Smooth muscle cell of trachea (primary cell): ENCODE measurements at places on chromosomes 3 and 15. TPM values are rescaled to one million over a fixed set of nuclear protein-coding genes. Genes with fewer than 3 reads are reported as not detected.

The IQCH gene
- 4.5 and 8.7 TPM in 2 replicates for total RNA-seq

The MRAS gene
- 20.1 and 52.4 TPM in 2 replicates for total RNA-seq

The SCG5 gene
- total RNA-seq = 15.3 and 21.5 TPM in 2 replicates

The POLG gene
- 81.9 and 95.9 TPM in 2 replicates for total RNA-seq

The RAMAC gene
- 28.8 and 35.6 TPM in 2 replicates for total RNA-seq

The MEX3B gene
- total RNA-seq = 3.2 and 6.6 TPM in 2 replicates

The GOLGA6L10 gene
- under 0.01 and 0.44 TPM in 2 replicates for total RNA-seq

The TTLL13 gene
- not detected in 2 replicates for total RNA-seq

The SH3GL3 gene
- 0.17 and 0.29 TPM in 2 replicates for total RNA-seq

The SLC2A2 gene
- total RNA-seq = not detected in 2 replicates

The GAP43 gene
- 0.33 and 1.7 TPM in 2 replicates for total RNA-seq

The GOLGA8T gene
- not detected in 2 replicates for total RNA-seq

The CD200R1L gene
- not detected in 2 replicates for total RNA-seq

The SNTN gene
- total RNA-seq = not detected in 2 replicates

The LRRIQ4 gene
- not detected in 2 replicates for total RNA-seq

The CASR gene
- not detected in 2 replicates for total RNA-seq

The COL6A5 gene
- not detected in 2 replicates for total RNA-seq

The MAP3K13 gene
- total RNA-seq = 10.9 and 20.4 TPM in 2 replicates

The FBXO40 gene
- under 0.01 TPM in 1 of 2 replicates, not detected in the other for total RNA-seq

The TM4SF1 gene
- 140 and 347 TPM in 2 replicates for total RNA-seq

The SCN11A gene
- under 0.01 and 0.17 TPM in 2 replicates for total RNA-seq

The ELL3 gene
- 3.3 and 7.4 TPM in 2 replicates for total RNA-seq

The BAHD1 gene
- 7.3 and 9.6 TPM in 2 replicates for total RNA-seq

The ESYT3 gene
- total RNA-seq = 0.17 TPM in 1 of 2 replicates, not detected in the other

The CCR5 gene
- under 0.01 TPM in 2 replicates for total RNA-seq

The CYB561D2 gene
- total RNA-seq = 29.6 and 38.5 TPM in 2 replicates

The GPR149 gene
- total RNA-seq = not detected in 2 replicates

The CDHR4 gene
- 0.33 TPM in 1 of 2 replicates, not detected in the other for total RNA-seq

The FETUB gene
- total RNA-seq = not detected in 2 replicates

The DPH6 gene
- total RNA-seq = 10.9 and 20.9 TPM in 2 replicates

The SERPINI2 gene
- not detected in 2 replicates for total RNA-seq

The SAMMSON gene
- not detected in 2 replicates for total RNA-seq

The ISG20 gene
- 2.5 and 4.8 TPM in 2 replicates for total RNA-seq

The RAD51 gene
- total RNA-seq = 1.3 and 4.1 TPM in 2 replicates

The TM4SF18 gene
- total RNA-seq = 0.44 TPM in 1 of 2 replicates, not detected in the other

The ILDR1 gene
- not detected in 2 replicates for total RNA-seq

The GPR27 gene
- total RNA-seq = under 0.01 TPM in 1 of 2 replicates, not detected in the other

The ANO10 gene
- total RNA-seq = 75.5 and 76.3 TPM in 2 replicates

The KNG1 gene
- not detected in 2 replicates for total RNA-seq

The PBRM1 gene
- 59.9 and 78.2 TPM in 2 replicates for total RNA-seq

The NPAP1 gene
- total RNA-seq = not detected in 2 replicates

The C3orf49 gene
- total RNA-seq = not detected in 2 replicates

The FLNB gene
- 51.3 and 62.5 TPM in 2 replicates for total RNA-seq
